CD4-positive, alpha-beta T cell treated with Interleukin-21 for 1 hour (primary cell): ENCODE measurements at places on chromosomes 11 and 22.

DNA sequence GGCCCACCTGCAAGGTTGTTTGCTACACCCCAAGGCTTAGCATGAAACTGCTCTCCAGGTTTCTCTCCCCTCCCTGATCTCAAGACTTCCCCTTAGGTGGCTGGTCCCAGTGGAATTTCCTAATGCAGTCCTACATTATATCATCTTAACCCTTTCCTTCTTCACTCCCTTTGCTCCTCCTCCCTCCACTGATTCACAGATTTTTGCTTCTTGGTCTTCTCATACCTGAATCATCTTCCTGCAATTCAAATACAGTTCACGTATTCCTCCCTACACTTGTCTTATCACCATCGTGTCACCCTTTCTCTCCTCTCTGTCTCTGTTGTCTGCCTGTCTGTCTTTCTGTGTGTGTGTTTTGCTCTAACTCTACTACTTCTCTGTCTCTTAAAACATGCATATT lies 17.0 kb downstream of the MMP10 start:
- no peak for DNase-seq

- no peak for DNase-seq
These were observed 73.2 kb downstream of the KIAA1671 start for GRCh38 chr22:25025491-25026400.

GRCh38 chr11:8202516-8203413 lies 33.9 kb upstream of the RIC3 start:
- no peak for DNase-seq

GRCh38 chr22:49567899-49568750 lies 259.5 kb downstream of the BRD1 start:
- no peak for DNase-seq

DNA sequence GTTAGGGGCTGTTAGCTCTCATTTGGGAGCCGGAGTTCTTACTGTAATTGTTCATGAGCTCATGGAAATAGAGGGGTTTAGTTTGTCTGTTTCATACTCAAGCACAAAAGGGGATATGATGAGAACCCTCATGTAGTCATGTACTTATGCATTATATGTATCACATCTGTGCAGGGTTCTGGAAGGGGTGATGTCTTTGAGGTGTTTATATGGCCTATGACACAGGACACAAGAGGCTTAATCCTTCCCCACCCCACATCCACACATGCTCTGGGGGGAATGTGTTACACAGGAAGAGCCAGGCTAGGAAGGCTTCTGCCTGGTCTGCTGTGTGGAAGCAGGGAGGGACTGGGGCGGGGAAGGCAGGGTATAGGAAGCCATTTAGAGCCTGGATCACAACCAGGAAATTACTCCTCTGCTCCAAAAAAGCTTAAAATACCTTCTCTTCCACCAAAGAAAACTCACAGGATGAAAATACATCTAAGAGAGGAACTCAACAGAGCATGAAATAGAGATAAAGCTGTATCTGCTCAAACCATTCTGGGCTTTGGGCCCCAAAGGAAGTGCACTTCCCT lies 316.1 kb downstream of the TMEM135 start:
- no peak for DNase-seq

DNA sequence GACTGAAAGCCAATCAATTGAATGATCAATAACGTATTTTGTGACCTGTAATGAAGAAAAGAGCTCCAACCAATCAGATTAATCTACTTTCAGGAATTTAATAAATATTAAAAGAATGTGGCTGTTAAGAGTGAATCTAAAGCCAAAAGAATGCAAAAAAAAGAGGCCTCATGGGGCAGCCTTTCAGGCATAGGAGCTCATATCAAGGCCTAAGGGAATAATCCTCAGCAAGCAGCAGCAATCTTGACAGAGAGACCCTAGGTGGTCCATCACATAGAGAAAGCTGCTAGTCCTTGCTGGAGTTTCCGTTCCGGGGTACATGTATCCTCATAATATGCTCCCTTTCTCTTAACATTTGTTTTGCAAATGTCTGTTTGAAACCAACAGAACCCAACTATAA lies 313.1 kb upstream of the PITPNB start:
- no peak for DNase-seq

DNA sequence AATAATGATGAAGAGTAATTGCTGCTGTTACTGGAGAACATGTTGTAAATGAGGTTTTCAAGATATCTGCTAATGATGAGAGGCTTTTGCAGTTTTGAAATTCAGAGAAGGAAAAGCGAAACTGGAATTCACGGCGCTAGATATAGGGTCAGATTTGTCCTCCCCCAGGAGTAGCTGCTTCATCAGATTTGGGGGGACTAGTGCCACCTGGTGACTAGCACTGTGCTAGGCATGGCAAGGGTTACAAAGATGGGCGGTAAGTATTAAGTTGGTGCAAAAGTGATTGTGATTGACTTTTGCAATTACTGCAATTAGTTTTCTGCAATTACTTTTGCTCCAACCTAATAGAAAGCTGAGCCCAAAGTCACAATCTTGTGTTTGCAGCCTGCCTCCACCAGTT lies 879.9 kb upstream of the TENM4 start:
- no peak for DNase-seq

GRCh38 chr22:28855355-28856094 lies 27.8 kb upstream of the ZNRF3 start:
- peak; percentile 65 for DNase-seq

GRCh38 chr22:36929621-36930020 lies 16.2 kb downstream of the CSF2RB start:
- no peak for DNase-seq

- no peak for DNase-seq
These were observed 16.6 kb upstream of the SCGB1D4 start for GRCh38 chr11:62315431-62315830.

- DNase-seq: no peak
These were observed 16.0 kb downstream of the TNRC6B start for GRCh38 chr22:40193429-40194421.

- DNase-seq: no peak
These were observed 30.1 kb downstream of the KCNC1 start for GRCh38 chr11:17764446-17765218.

DNA sequence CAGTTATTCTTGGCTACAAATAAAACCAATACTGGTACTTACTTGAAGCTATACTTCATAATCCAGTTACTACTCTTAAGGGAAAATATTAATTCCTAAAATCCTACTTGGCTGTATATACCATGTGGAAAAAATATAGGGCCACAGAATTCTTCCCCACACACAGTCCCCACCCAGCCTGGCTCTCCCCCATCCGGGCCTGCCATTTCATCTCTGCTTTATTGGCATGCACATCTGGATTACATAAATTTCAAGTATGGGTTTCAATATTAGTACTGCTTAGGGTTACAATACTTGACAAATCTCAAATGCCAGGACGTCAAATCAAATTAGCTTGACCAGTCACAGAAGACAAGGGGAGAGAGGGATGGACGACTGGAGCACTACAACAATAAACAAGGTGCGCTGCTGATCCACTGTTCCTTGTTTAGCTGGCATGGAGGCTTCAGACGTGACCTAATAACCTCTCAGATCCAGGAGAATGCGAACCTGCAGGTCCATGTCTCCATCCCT lies 81.4 kb downstream of the ABTB2 start:
- no peak for DNase-seq

- peak; percentile 25 for DNase-seq
These were observed 31.5 kb downstream of the KIAA0930 start for GRCh38 chr22:45208993-45209838.

- DNase-seq: no peak
These were observed 34.4 kb upstream of the LRRC10B start for GRCh38 chr11:61474013-61474643.

- DNase-seq: no peak
These were observed 332 bp upstream of the HMGXB4 start for GRCh38 chr22:35257002-35257320.

- no peak for DNase-seq
These were observed 85.0 kb downstream of the NAT10 start for GRCh38 chr11:34190192-34191139.

- DNase-seq: no peak
These were observed 9.0 kb upstream of the SPINDOC start for GRCh38 chr11:63804259-63804658.

- DNase-seq: no peak
These were observed 324.8 kb upstream of the FOLH1 start for GRCh38 chr11:49533204-49533603.

GRCh38 chr11:27507557-27508322 lies 1.2 kb upstream of the LIN7C start:
- DNase-seq: no peak

- DNase-seq: no peak
These were observed 80.0 kb downstream of the CD44 start for GRCh38 chr11:35218956-35219355.

- no peak for DNase-seq
These were observed 11.6 kb downstream of the OPCML start for GRCh38 chr11:133520707-133521106.

DNA sequence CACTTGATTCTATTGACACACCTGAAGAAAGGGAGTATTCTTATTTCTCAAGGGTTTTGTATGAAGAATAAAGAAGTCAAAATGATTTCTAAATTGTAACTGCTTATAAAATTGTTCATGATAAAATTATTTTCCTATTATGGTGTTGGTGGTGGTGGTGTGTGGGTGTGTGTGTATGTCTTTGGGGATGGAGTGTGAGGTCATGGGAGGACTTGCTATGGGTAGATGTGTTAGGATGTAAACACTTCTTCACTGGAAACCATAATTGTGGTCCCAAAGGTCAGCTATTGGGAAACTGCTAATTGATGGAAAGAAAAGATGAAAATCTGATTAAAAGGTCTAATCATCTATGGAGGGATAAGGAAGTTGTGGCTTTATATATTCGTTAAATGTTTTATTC lies 5.1 kb downstream of the TRIM22 start:
- no peak for DNase-seq

DNA sequence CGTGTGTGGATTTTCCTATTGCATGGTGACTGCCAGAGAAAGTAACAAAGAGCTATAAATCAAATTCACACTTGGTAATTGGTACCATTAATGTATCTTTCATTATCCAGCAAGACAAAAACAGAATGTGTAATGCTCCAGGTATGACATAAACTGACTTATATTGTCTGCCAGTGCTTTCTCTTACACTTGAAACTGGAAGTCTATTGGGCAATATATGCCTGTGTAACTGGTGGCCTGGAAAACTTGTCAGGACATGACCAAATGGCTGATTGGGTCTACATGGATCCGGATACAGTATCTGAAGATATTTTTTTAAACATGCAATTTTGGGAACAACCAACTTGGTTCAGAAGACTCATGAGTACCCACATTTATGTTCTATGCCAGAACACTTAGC lies 174.6 kb upstream of the ARHGAP42 start:
- DNase-seq: no peak

GRCh38 chr11:31801298-31801702 lies 9.8 kb downstream of the PAX6 start:
- DNase-seq: no peak

DNA sequence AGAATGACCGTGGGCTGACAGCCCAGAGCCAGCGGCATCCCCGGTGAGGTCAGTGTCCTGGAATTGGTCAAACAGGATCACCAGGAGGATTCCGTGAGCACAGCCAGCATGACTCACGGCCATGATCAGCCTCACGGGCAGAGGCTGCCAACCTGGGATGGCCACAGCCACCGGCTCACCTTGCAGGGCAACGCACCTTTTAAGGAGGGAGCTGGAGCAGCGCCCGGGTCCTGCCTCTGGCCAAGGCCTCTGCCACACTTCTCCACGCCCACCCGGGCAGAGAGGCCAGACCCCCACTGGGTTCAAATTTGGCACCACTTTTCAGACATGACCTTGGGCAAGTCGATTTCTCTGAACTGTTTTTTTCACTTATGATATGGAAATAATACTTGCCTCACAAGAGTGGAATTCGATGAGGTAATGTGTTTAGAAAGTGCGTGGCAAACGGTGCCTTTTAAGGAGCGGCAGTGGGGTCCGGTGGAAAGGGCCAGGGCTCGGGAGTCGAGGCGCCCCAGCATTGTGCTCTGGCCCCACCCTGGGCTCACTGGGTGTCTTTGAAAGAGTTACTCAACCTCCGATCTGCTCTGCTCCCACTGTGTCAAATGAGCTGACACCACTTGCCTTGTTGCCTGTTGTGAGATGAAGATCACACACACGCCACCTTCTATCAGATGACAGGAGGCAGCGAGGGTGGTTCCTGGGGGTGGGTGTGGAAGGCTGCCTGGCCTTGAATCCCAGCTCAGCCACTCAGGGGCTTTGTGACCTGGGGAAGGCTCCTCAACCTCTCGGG lies 16.0 kb downstream of the TXN2 start:
- DNase-seq: no peak
